ENCODE measurements at places on chromosomes 2 and 18. TPM values are rescaled to one million over a fixed set of nuclear protein-coding genes. Genes with fewer than 3 reads are reported as not detected.

GRCh38 chr2:120298173-120298835 is 45.7 kb downstream of the RALB start:
- no peaks in the 10 kb centered on the region for H3K4me1 ChIP-seq
- DNase-seq: no peak
- H3K27me3 ChIP-seq: no peaks in the 10 kb centered on the region
- H3K4me3 ChIP-seq: no peak overlapping the region

- no peak overlapping the region for H3K4me3 ChIP-seq
- H3K4me1 ChIP-seq: no peaks in the 10 kb centered on the region
- no peak for DNase-seq
- no peaks in the 10 kb centered on the region for H3K27me3 ChIP-seq
Observed at GRCh38 chr2:49933711-49934110, 779.4 kb upstream of the FSHR start.

GRCh38 chr2:181991171-181991885 is 5.7 kb downstream of the PPP1R1C start:
- H3K4me3 ChIP-seq: no peak overlapping the region
- H3K4me1 ChIP-seq: no peaks in the 10 kb centered on the region
- H3K36me3 ChIP-seq: no peaks in the 10 kb centered on the region
- no peak for DNase-seq
- H3K27ac ChIP-seq: no peak overlapping the region

DNA sequence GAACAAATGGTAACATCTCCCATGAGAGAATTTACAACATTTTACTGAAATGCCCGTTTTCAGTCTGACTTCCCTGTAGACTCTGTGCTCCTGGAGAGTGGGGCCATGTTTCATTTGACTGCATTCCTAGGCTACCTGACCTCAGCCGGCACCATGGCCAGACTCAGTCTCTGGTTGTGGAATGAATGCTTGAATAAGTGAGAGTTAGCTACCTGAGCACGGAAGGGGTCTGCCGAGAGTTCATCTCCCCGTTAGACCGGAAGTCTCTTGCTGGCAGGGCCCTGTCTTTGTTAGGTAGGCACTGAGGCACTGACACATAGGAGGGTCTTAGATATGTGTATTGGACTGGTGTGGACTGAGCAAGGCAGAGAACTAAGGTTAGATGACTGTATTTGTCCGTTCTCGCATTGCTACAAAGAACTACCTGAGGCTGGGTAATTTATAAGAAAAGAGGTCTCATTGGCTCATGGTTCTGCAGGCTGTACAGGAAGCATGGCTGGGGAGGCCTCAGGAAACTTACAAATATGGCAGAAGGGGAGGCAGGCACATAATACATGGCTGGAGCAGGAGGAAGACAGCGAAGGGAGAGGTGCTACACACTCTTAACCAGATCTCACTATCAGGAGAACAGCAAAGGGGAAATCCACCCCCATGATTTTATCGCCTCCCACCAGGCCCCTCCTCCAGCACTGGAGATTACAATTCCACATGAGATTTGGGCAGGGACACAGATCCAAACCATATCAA is 271.2 kb downstream of the GLI2 start:
- H3K4me1 ChIP-seq: peaks cover 1% of the 10 kb centered on the region
- no peak overlapping the region for H3K4me3 ChIP-seq
- no peaks in the 10 kb centered on the region for H3K27me3 ChIP-seq
- DNase-seq: no peak

DNA sequence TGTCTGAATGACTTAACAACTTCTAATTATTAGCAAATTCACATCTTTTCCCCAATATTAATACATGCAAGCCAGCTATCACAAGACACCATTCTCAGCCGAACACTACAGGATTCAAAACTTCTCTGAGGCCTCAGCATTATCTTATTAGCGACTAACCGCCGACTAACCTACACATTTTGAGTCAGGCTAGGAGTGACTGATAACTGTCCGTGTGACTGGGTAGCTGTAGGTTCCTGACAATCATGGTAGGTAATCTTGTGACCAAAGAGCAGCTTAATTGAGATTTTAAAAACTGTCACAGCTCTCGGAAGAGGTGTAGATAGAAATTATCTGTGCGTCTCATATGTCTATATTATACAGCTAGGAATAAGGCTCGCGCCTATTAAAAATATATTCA is 44.1 kb upstream of the SP5 start:
- no peaks in the 10 kb centered on the region for H3K27me3 ChIP-seq
- H3K4me3 ChIP-seq: no peak overlapping the region
- DNase-seq: no peak
- no peak overlapping the region for H3K27ac ChIP-seq
- no peaks in the 10 kb centered on the region for H3K4me1 ChIP-seq

DNA sequence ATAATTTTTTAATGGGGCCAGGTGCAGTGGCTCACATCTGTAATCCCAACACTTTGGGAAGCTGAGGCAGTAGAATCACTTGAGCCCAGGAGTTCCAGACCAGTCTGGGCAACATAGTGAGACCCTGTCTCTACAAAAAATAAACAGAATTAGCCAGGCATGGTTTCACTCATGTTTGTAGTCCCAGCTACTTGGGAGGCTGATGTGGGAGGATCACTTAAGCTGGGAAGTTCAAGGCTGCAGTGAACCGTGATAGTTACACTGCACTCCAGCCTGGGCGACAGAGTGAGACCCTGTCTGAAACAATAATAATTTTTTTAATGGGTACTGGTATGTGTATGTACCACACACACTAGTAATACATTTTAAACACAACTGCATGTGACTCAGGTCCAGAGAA is 2.4 kb downstream of the ARL6IP6 start:
- H3K27ac ChIP-seq: no peak overlapping the region
- H3K4me1 ChIP-seq: peaks cover 5% of the 10 kb centered on the region
- H3K4me3 ChIP-seq: no peak overlapping the region
- no peak for DNase-seq
- H3K36me3 ChIP-seq: no peaks in the 10 kb centered on the region
- H3K27me3 ChIP-seq: no peaks in the 10 kb centered on the region

- H3K27me3 ChIP-seq: no peaks in the 10 kb centered on the region
- peaks cover 1% of the 10 kb centered on the region for H3K4me1 ChIP-seq
- no peaks in the 10 kb centered on the region for H3K36me3 ChIP-seq
- no peak for DNase-seq
- no peak overlapping the region for H3K4me3 ChIP-seq
Observed at GRCh38 chr2:75707901-75708300, 2.8 kb downstream of the GCFC2 start.

DNA sequence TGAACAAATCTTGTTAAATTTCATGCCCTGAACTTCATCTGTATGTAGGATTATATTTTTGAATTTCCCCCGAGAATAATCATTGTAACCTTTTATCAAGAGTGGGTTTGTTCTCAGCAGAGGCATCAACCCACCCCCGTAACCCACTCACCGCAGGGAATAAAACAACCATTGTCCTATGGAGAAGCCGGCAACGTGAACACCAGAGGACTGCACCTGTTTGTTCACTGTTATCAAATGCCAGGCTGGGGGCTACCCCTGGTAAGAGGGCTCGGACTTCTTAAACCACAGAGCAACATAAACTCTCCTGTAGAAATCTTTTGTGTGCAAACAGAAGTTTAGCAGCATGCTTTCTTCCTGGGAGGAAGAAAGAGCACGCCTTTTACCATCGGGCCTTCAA is 610.4 kb downstream of the ERBB4 start:
- H3K36me3 ChIP-seq: no peaks in the 10 kb centered on the region
- DNase-seq: no peak
- no peaks in the 10 kb centered on the region for H3K27me3 ChIP-seq
- no peak overlapping the region for H3K4me3 ChIP-seq

GRCh38 chr2:102718387-102719316 is 43.2 kb upstream of the TMEM182 start:
- DNase-seq: no peak
- H3K4me3 ChIP-seq: no peak overlapping the region
- H3K4me1 ChIP-seq: no peaks in the 10 kb centered on the region
- H3K27me3 ChIP-seq: no peaks in the 10 kb centered on the region

The ABCB11 gene
- total RNA-seq: not detected

The MROH2A gene
- total RNA-seq: not detected

The DUSP2 gene
- total RNA-seq: 18.0 TPM

The STPG4 gene
- not detected for total RNA-seq

The ANKRD62 gene
- total RNA-seq: not detected
